ENCODE measurements at places on chromosomes 5 and 9.

- peaks cover 52% of the 10 kb centered on the region for H3K36me3 ChIP-seq
- no peaks in the 10 kb centered on the region for H3K27me3 ChIP-seq
- peaks cover 59% of the 10 kb centered on the region for H3K4me1 ChIP-seq
- H3K27ac ChIP-seq, result peak overlapping the region; percentile 100
Observed at GRCh38 chr5:62306896-62307689, 1.1 kb downstream of the KIF2A start.

GRCh38 chr9:91426123-91426745 lies 2.6 kb upstream of the NFIL3 start:
- H3K27ac ChIP-seq, result peak overlapping the region; percentile 32
- DNase-seq, result no peak
- H3K27me3 ChIP-seq, result peaks cover 7% of the 10 kb centered on the region
- H3K36me3 ChIP-seq, result peaks cover 18% of the 10 kb centered on the region

DNA sequence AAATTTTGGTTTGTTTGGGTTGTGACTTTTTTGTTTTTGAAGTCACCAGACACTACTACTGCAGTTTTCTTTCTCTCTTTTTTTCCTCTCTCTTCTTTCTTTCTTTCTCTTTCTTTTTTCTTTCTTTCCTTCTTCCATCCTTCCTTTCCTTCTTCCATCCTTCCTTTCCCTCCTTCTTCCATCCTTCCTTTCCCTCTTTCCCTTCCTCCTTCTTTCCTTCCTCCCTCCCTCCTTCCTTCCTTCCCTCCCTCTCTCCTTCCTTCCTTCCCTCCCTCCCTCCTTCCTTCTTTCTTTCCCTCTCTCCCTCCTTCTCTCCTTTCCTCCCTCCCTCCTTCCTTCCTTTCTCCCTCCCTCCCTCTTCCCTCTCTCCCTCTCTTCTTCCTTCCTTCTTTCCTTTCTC lies 230.3 kb upstream of the TYRP1 start:
- DNase-seq, result no peak
- H3K4me1 ChIP-seq, result no peaks in the 10 kb centered on the region
- no peak overlapping the region for H3K27ac ChIP-seq

GRCh38 chr5:122951658-122952057 lies 84.9 kb downstream of the PPIC start:
- no peaks in the 10 kb centered on the region for H3K36me3 ChIP-seq
- H3K4me1 ChIP-seq, result no peaks in the 10 kb centered on the region
- H3K27ac ChIP-seq, result no peak overlapping the region
- DNase-seq, result no peak

DNA sequence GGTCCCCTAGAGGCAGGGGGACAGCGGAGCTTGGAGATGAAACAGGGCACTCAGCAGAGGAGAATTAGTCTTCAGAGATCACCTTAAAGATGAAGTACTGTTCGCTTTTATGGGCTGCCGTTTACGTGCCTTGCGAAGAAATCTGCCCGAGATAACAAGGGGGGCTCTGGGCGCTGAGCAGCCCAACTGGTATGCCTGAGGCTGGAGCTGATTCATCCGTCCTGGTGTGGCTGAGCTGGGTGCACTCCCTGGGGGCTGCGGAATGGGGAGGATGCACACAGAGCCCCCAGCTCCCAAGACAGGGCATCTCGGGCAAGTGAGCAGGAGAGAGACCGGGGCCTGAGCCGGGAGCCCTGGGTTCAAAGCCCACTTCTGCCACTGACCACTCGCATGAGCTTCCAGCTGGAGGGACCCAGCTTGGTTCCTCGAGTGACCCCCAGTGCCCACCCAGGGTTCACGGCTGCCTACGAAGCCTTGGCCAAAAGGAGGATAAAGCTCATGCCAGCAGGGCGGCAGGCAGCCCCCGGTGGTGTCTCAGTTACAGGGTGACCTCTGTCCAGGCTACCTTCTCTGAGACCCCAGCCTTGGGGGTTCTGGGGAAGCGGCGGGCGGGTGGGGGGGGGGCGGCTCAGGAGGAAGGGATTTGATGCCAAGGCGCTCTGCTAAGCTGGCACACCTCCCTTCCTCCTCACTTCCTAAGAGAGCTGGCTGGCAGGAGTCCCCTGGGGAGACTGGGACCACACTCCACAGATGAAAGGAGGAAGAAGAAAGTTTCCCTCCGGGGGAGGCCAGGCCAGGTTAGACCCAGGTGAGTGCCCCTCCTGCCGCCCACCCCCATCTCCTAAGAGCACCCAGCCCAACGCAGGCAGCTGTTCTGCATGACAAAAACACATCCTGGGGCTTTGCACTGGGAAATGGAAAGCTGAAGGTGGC lies 5.7 kb downstream of the FIBCD1 start:
- H3K4me1 ChIP-seq, result no peaks in the 10 kb centered on the region
- H3K27ac ChIP-seq, result no peak overlapping the region
- no peak for DNase-seq
- H3K27me3 ChIP-seq, result peaks cover 31% of the 10 kb centered on the region
- H3K36me3 ChIP-seq, result no peaks in the 10 kb centered on the region

GRCh38 chr5:54669285-54669684 lies 151.7 kb downstream of the SNX18 start:
- peaks cover 36% of the 10 kb centered on the region for H3K4me1 ChIP-seq
- H3K27me3 ChIP-seq, result no peaks in the 10 kb centered on the region
- DNase-seq, result no peak
- no peak overlapping the region for H3K27ac ChIP-seq

DNA sequence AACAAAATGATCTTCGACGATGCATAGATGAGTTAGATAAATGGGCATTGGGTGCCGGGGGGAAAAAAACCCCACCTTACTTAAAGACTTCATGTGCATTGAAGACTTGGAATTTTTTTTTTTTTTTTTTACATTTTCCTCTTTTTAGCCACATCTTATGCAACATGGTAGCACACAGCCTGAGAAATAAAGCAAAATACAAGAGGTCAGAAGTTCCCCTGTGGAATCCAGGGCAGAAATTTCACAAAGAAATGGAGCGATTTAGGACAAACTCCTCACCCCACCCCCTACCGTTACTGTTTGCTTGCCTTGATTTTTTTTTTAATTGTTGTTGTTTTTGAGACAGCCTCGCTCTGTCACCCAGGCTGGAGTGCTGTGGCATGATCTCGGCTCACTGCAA lies 153.2 kb downstream of the GOLPH3 start:
- H3K27me3 ChIP-seq, result no peaks in the 10 kb centered on the region
- H3K4me1 ChIP-seq, result peaks cover 4% of the 10 kb centered on the region
- no peak for DNase-seq
- H3K27ac ChIP-seq, result no peak overlapping the region
- no peak overlapping the region for H3K4me3 ChIP-seq

DNA sequence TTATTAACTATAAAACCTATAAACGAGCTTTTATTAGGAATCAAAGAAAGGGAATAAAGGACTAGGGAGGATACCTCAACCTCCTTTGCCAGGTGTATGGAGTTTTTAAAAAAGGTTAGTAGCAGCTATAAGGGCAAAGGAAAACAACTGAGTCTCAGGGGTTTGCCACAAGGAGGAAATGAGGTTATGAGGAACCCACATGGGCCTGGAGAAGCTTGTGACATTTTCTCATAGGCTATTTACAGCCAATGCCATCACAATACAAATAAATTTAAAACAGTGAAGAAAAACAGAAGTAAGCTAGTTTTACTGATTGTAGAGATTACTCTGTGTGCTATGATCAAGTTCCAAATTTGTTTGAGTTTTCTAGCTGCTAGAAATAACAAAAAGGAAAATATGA lies 92.6 kb downstream of the CDKN2A start:
- no peak overlapping the region for H3K4me3 ChIP-seq
- no peaks in the 10 kb centered on the region for H3K27me3 ChIP-seq
- H3K4me1 ChIP-seq, result no peaks in the 10 kb centered on the region
- no peak for DNase-seq
- H3K36me3 ChIP-seq, result peaks cover 26% of the 10 kb centered on the region
- H3K27ac ChIP-seq, result no peak overlapping the region

DNA sequence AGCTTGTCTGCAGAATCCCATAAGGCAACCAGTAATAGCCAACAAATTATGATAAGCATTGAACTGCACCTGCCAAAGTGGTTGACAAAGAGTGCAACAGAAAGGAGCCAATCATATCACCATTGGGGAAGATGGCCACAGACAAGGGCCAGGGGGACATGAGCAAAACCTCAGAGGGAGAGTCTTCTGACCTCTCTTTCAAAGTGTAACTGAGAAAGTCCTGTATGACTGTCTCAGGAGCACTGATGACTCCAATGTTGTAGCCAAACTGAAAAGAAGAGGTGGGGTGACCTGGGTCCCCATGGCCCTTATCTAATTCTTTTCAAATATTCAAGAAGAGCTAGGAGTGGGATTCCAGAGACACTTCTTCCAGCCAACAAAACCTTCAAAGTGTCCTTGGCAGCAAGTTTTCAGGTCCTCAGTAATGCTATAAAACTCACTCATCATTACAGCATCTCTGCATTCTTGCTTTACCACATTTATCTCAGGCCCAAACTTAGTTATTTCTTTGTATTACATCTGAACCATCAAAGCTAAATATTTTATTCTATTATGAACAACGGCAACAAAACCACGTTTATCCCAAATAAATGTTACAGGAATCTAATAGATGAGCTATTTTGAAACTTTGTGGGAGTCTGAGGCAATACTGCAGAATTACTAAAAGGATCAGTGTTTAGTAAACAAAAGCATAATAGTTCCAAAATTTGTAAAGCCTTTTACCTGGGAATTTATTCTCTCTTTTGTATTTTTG lies 24.4 kb downstream of the FBLL1 start:
- H3K4me1 ChIP-seq, result no peaks in the 10 kb centered on the region
- DNase-seq, result no peak
- no peak overlapping the region for H3K4me3 ChIP-seq
- peaks cover 62% of the 10 kb centered on the region for H3K36me3 ChIP-seq
- no peak overlapping the region for H3K27ac ChIP-seq

All from activated CD8-positive, alpha-beta T cell treated with anti-CD3 and anti-CD28 coated beads for 36 hours (primary cell).